ENCODE measurements at places on chromosomes 6 and 20.

GRCh38 chr6:148873868-148874267 lies 127.0 kb downstream of the UST start:
- no peak for DNase-seq

DNA sequence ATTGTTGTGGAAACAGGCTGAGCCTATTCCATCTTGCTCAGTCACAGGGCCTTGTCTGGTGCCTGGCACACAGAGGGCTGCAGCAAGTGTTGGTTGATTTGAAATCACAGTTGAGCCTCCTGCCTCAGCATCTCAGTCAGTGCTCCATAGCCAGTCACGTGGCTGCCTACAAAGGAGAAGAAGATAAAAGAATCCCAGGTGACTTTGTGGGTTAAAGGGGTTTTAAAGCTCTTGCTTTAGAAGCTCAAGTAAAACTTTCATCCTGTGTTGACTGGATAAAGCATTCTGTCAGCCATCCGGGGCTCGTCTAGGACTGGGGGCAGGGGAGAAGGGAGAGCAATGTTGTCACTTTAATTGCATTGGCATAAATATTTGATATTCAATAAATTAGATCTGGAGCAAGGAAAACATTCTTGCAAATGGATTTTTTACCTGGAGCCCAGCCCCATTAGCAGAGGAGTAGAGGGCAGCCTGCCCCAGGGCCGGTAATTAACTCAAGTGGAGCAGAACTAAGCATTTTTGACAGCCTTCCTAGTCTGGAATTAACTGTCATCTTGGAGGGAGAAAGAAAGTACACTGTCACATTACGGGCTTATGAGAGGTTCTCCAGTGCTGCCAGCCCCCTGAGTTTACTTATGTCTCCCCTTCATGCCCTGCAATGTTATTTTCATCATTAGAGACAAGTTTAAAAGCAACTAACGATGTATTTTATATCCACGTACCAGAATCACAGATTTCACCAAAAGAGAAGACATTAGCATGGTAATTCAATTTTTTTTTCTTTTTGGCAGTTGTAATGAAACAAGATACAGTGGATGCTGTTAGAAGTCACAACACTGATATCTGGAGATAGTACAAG lies 71.7 kb upstream of the GTSF1L start:
- no peak for DNase-seq

GRCh38 chr6:165404697-165405096 lies 95.3 kb upstream of the C6orf118 start:
- no peak for DNase-seq

DNA sequence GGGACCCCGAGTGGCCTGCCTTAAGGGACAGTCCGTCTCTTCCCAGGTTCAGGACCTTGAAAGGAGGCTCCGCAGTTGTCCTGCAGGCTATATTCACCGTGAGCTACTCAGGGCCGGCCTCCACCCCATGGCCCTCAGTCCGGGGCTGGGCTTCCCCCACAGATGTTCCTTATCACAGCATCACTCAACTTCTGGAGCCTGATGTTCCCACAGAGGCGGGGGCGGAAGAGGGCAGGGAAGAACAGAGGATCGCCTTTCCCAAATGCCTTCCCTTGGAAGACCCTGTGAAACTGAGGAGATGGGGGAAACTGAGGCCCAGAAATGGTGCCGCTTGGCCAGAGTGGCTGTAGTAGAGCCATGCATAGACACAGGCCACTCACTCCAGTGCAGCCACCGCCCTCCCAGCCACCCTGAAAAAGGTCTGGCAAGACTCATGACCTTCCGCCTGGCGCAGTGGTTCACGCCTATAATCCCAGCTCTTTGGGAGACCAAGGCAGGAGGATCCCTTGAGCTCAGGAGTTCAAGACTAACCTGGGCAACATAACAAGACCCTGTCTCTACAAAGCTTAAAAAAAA lies 4.3 kb upstream of the COX4I2 start:
- DNase-seq = no peak

GRCh38 chr6:24504649-24505586 lies 10.1 kb downstream of the ALDH5A1 start:
- DNase-seq = no peak

Data from inflammatory macrophage treated with lipopolysaccharide for 1 hour (primary cell).